ENCODE measurements at places on chromosomes 1 and 21. TPM values are rescaled to one million over a fixed set of nuclear protein-coding genes. Genes with fewer than 3 reads are reported as not detected.

The PHLDA3 gene
- 23.9 TPM for total RNA-seq

The CA6 gene
- not detected for total RNA-seq

The CELA2A gene
- not detected for total RNA-seq

The SLFNL1 gene
- 0.39 TPM for total RNA-seq

The OR6N1 gene
- not detected for total RNA-seq

The RIPPLY3 gene
- 6.2 TPM for total RNA-seq

The AHDC1 gene
- 34.2 TPM for total RNA-seq

The FCRL1 gene
- not detected for total RNA-seq

The RIPK4 gene
- 16.0 TPM for total RNA-seq

The RNF2 gene
- 50.8 TPM for total RNA-seq

DNA sequence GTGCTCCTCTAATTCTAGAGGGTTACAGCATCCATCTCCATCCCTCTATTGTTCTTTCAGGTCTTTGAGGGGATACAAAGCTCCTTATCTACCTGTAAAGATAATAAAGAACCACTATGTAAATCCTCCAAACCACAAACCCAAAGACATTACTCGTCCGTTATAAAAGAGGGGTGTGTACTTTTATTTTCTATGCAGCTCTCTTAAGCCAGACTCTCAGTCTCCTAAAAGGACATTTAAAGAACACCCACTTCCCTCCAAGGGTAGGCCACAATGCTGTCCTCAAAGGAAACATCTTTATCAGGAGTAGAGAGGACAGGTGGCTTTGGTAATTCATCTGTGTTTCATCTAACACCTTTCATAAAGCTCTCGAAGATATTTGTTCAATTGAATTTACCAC, 67.9 kb upstream of the DYNLT5 start:
- no peak overlapping the region for H3K27ac ChIP-seq
- no peak overlapping the region for H3K4me3 ChIP-seq
- H3K36me3 ChIP-seq, result no peaks in the 10 kb centered on the region
- no peaks in the 10 kb centered on the region for H3K27me3 ChIP-seq

DNA sequence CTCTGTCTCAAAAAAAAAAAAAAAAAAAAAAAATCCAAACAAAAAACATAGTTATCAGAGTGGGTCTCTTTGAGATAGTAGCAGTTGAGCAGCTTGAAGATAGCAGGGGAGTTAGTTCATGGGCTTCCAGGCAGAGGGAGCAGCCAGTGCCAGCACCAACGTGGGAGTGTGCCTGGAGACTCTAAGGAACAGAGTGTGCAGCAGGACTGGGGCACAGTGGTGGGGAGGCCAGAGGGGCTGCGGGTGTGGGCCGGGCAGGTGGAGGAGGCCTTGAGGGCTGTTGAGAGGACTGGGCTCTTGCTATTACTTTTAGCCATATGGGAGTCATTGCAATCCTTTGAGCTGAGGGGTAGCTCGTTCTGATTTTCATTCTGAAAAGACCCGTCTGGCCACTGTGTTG, 63.8 kb downstream of the RYR2 start:
- H3K27me3 ChIP-seq, result no peaks in the 10 kb centered on the region
- no peaks in the 10 kb centered on the region for H3K4me1 ChIP-seq
- DNase-seq, result no peak
- no peak overlapping the region for H3K27ac ChIP-seq
- no peak overlapping the region for H3K4me3 ChIP-seq
- H3K36me3 ChIP-seq, result no peaks in the 10 kb centered on the region

- H3K4me1 ChIP-seq, result no peaks in the 10 kb centered on the region
- no peak for DNase-seq
- H3K27me3 ChIP-seq, result no peaks in the 10 kb centered on the region
- no peak overlapping the region for H3K27ac ChIP-seq
- no peak overlapping the region for H3K4me3 ChIP-seq
Observed at GRCh38 chr1:221751226-221751887, 9.5 kb upstream of the DUSP10 start.

- no peak overlapping the region for H3K4me3 ChIP-seq
- no peak overlapping the region for H3K27ac ChIP-seq
- DNase-seq, result no peak
- H3K27me3 ChIP-seq, result no peaks in the 10 kb centered on the region
Observed at GRCh38 chr21:34865400-34866241, 183.5 kb downstream of the RUNX1 start.

- DNase-seq, result no peak
- no peak overlapping the region for H3K4me3 ChIP-seq
- H3K4me1 ChIP-seq, result no peaks in the 10 kb centered on the region
Observed at GRCh38 chr1:233907151-233907550, 2.7 kb downstream of the SLC35F3 start.

GRCh38 chr1:204337583-204337982, 22.1 kb downstream of the PLEKHA6 start:
- no peak overlapping the region for H3K4me3 ChIP-seq
- H3K36me3 ChIP-seq, result no peaks in the 10 kb centered on the region
- no peak overlapping the region for H3K27ac ChIP-seq
- H3K4me1 ChIP-seq, result no peaks in the 10 kb centered on the region
- DNase-seq, result no peak

GRCh38 chr1:13820456-13820855, 120.5 kb downstream of the PRDM2 start:
- H3K4me3 ChIP-seq, result no peak overlapping the region
- no peak overlapping the region for H3K27ac ChIP-seq
- no peaks in the 10 kb centered on the region for H3K4me1 ChIP-seq

- peak; percentile 5 for DNase-seq
- H3K27ac ChIP-seq, result no peak overlapping the region
- no peaks in the 10 kb centered on the region for H3K27me3 ChIP-seq
- H3K4me3 ChIP-seq, result no peak overlapping the region
Observed at GRCh38 chr1:168829876-168830275, 100.9 kb upstream of the DPT start.

DNA sequence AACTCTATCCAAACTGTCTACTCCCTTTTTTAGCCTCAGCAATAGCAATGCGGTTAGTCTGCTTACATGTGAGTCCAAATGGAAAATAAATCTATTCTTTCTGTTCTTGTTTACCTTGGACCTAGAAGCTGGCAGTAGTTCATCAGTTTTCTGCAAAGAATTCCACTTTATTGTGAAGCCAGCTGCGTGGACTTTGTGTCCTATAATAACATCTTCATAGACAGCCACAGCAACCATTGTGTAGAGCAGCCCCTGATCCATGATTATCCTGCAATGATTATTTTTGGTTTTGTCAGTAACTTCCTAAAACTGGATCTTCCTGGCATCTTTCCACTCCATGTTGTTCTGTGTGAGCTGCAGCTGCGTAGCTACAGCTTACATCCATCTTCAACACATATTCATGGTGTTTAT, 408.7 kb downstream of the NUF2 start:
- no peaks in the 10 kb centered on the region for H3K27me3 ChIP-seq
- no peak overlapping the region for H3K4me3 ChIP-seq

DNA sequence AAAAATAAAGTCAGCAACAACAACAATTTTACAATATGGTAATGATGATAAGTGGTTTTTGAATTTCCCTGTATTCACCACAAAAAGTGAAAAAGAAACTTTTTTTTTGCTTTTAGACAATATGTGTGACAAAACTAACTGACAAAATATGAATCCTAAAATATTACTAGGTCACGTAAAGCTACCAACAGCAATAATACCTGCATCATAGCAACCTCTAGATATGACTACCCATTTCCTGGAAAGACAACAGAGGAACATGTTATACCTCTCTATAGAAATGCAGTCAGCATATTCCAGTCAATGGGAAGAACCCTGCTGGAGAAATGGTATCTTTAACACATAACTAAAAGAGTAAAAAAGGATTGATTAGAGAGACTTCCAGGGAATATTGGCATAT, 73.7 kb downstream of the PDE4B start:
- no peaks in the 10 kb centered on the region for H3K4me1 ChIP-seq
- H3K27ac ChIP-seq, result no peak overlapping the region
- no peaks in the 10 kb centered on the region for H3K36me3 ChIP-seq
- peaks cover 3% of the 10 kb centered on the region for H3K27me3 ChIP-seq

- no peaks in the 10 kb centered on the region for H3K4me1 ChIP-seq
- H3K36me3 ChIP-seq, result no peaks in the 10 kb centered on the region
- no peak overlapping the region for H3K27ac ChIP-seq
- H3K4me3 ChIP-seq, result no peak overlapping the region
Observed at GRCh38 chr1:206782448-206782847, 10.2 kb upstream of the IL10 start.

DNA sequence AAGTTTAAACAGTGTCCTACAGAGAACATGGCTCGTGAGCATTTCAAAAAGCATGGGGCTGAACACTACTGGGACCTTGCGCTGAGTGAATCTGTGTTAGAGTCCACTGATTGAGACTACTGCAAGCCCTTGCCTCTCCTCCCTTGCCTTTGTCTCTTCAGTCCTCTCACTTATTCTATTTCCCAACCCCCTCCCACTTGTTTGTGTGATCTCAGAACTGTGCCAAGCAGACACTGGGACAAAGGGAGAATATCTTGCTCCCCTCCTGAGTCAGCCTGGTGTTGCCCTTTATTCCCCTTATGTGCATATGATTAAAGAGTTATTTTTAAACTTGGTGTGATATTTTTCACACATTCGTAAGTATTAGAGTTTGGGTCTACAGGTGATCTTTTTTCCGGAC, 11.1 kb upstream of the RPRD2 start:
- H3K4me3 ChIP-seq, result no peak overlapping the region
- peaks cover 39% of the 10 kb centered on the region for H3K36me3 ChIP-seq
- H3K27ac ChIP-seq, result no peak overlapping the region
- no peaks in the 10 kb centered on the region for H3K27me3 ChIP-seq
- no peaks in the 10 kb centered on the region for H3K4me1 ChIP-seq

- no peak for DNase-seq
- H3K27ac ChIP-seq, result no peak overlapping the region
- H3K4me3 ChIP-seq, result no peak overlapping the region
- no peaks in the 10 kb centered on the region for H3K36me3 ChIP-seq
Observed at GRCh38 chr1:150902751-150903150, 15.8 kb downstream of the CTXND2 start.

DNA sequence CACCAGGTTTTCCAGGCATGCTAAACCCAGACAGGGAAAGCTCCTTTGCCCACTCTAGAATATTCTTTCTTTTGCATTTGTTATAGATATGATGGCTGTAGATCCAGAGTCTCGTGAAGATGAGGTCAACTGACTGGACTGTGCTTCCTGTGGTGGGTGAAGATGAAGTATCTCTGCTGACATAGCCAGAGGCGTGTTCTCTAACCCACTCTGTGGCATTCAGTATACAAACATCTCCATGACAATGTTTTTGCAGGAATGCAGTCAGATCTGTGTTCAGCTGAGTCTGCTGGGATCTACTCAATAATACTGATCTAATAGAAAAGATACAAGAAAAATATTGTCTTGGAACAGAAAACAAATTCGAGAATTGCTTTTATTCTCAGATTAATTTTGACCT, 11.3 kb downstream of the RWDD2B start:
- H3K4me1 ChIP-seq, result peaks cover 6% of the 10 kb centered on the region
- H3K27me3 ChIP-seq, result no peaks in the 10 kb centered on the region
- H3K4me3 ChIP-seq, result no peak overlapping the region
- DNase-seq, result no peak
- H3K27ac ChIP-seq, result no peak overlapping the region

- H3K27ac ChIP-seq, result no peak overlapping the region
- H3K4me3 ChIP-seq, result no peak overlapping the region
- H3K4me1 ChIP-seq, result no peaks in the 10 kb centered on the region
- no peaks in the 10 kb centered on the region for H3K27me3 ChIP-seq
- DNase-seq, result no peak
Observed at GRCh38 chr1:32791881-32792280, 25.3 kb downstream of the YARS1 start.

DNA sequence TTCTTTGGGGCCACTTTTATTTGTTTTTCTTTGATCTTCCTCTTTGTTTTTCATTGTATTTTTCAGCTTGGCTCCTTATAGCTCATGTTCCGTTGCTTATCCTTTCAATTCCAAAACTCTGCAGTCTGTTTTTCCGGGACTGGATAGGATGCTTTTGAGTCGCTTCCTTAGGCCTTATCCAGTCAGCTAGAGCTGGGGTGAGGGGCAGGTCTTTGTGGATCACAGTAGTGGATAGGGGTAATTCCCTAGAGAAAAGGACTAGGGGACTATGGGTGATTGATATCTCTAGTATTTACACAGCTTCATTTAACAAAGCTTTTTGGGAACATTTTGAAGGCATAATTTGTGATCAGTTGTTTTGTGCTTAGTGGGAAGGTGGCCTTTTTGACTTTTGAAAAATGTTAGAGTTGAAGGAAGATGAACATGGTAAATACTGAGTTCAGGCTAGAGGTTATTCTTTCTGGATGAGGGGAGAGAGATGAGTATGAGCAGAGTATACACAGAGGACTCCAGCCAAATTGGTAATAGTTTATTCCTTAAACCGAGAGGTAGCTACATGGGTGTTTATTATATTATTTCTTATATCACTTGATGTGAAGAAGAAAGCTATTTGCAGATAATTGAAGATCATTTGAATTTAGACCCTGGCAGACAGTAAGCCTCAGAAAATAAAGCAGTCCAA, 22.5 kb downstream of the CEP350 start:
- H3K36me3 ChIP-seq, result no peaks in the 10 kb centered on the region
- no peak overlapping the region for H3K4me3 ChIP-seq
- no peaks in the 10 kb centered on the region for H3K4me1 ChIP-seq
- no peak for DNase-seq
- H3K27ac ChIP-seq, result no peak overlapping the region

Measured in A673 (cell line).